Heart right ventricle (tissue), 16 donors: ENCODE measurements at places on chromosomes 16 and 17. TPM values are rescaled to one million over a fixed set of nuclear protein-coding genes. Genes with fewer than 3 reads are reported as not detected.

DNA sequence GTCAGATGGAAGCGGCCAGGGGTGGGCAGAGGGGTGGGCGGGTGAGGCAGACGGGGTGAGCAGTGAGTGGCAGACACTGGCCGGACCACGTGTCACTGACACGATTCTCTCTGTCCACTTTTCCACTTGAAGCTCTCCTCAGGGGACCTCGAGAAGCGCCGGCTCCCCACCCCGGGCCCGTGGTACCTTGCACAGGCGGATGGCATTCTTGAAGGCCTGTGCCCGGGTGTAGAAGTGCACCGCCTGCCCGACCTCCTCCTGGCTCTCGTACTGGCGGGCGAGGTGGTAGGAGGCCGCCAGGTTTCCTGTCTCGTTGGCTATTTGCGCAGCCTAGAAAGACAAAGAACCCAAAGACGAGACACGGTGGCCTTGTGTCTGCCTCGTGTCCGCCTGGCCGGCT is 9.1 kb upstream of the TMEM204 start:
- no peak for DNase-seq

DNA sequence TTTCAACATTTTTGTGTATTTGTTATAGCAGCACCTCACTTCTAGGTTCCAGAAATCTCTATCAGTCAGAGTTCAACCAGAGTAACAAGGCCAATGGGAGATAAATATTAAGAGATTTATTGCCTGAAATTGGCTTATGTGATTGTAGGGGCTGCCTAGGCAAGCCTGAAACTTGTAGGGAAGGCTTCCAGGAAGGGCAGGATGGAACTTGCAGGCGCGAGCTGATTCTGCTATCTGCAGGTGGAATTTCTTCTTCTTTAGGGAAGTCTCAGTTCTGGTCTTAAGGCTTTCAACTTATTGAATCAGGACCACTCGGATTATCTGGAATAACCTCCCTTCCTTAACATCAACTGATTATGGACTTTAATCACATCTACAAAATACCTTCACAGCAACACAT is 199.5 kb upstream of the NLRP1 start:
- DNase-seq = no peak

- no peak for DNase-seq
Measured at GRCh38 chr17:50649042-50649908, 14.6 kb downstream of the ABCC3 start.

DNA sequence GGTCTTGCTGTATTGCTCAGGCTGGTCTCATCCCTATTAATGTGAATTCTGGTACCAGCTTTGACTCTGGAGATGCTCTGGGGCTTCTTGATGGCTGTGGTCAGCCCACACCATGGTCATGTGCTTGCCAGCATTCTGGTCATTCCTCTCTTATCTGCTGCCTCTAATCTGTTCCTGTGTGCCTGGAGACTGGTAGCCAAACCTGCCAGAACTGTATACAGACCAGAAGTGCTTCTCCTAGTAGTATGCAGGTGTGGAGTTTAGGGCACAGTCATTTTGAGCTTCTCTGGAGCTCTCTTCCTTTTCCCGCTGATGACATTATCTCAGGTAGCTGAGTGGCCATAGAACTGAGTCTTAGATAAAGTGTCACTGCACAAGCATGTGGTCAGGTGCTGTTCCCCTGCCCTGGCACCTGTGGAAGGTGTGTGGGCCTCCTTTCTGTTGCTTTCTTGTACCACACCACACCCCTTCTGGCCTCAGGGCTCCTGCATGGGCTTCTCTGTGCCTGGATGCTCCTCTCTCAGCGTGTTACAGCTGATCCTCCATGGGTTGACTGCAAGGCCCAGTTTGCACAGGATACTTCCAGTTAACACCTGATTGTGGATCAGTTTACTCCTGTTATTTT is 162.7 kb downstream of the SPECC1 start:
- no peak for DNase-seq

DNA sequence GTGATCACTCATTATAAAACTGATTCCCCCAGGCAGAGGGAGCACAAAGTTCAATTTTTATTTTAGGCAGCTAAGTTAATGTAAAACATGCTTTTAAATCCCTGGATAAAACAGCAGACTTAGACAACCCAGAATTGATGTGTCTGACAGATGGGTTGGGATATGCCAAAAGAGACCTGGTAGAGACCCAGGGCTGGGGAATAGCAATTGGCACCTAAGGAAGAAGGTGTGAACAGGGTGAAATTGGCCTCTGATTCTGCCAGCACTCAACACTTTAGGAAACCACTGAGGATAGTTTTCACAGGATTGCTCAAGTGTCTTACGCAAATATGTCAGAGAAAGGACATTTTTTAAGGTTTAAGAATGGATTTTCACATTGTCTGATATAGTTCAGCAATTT is 938.2 kb upstream of the CDH8 start:
- no peak for DNase-seq

The ITPRIPL2 gene
- total RNA-seq = 11.5 TPM

The TP53TG3C gene
- total RNA-seq = not detected

DNA sequence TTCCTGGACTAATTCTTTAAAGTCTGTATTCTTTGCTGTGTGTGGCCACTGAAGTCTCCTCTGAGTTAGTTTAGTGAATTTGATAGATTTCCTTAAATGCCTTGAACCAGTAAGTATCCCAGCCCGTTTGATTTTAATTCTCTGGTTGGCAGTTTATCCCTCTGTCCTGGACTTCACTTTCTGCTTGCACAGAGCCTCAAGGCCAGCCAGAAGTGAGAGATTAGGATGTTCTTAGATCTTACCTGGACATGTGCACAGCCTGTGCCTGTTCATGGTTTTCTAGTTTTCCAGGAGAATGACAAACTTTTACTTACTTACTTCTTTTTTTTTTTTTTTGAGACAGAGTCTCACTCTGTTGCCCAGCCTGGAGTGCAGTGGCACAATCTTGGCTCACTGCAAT is 10.8 kb upstream of the SLC38A7 start:
- DNase-seq = no peak

DNA sequence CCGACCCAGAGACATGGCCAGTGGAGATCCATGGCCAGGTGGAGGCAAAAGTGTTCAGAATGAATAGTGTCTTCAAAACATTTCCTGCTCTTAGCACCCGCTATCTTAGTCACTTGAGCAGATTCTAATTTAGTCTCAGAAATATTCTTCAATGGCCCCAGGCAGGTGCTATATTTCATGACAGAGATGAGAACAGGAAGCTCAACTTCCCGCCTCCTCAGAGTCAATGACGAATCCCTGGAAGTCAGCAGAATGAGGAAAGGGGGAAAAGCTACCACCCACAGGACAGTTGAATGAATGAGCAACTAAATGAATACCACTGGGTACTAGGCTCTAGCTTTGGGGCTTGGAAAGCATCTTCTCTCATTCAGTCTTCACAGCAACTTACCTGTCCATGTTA is 147.2 kb downstream of the ASIC2 start:
- no peak for DNase-seq

DNA sequence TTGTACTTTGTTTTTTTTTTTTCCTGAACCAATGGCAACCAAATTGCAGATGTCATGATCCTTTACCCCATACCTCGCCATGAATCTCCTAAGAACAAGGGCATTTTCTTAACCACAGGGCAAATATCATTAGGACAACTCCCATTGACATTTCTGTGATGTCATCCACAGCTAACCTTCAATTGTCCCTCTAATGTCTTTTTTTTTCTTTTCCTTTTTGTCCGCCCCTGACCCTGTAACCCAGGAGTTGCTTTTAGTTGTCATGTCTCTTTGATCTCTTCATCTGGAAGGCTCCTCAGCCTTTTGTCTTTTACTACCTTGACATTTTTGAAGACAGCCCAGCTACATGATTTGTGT is 410 bp upstream of the NAGPA start:
- DNase-seq = no peak

- no peak for DNase-seq
Measured at GRCh38 chr17:4160294-4160859, 17.4 kb downstream of the CYB5D2 start.

- DNase-seq = no peak
Measured at GRCh38 chr17:2683912-2684311, 27.7 kb downstream of the CLUH start.

- DNase-seq = no peak
Measured at GRCh38 chr16:15971440-15971815, 22.0 kb downstream of the ABCC1 start.

- DNase-seq = no peak
Measured at GRCh38 chr16:12628536-12628935, 175.2 kb downstream of the CPPED1 start.

DNA sequence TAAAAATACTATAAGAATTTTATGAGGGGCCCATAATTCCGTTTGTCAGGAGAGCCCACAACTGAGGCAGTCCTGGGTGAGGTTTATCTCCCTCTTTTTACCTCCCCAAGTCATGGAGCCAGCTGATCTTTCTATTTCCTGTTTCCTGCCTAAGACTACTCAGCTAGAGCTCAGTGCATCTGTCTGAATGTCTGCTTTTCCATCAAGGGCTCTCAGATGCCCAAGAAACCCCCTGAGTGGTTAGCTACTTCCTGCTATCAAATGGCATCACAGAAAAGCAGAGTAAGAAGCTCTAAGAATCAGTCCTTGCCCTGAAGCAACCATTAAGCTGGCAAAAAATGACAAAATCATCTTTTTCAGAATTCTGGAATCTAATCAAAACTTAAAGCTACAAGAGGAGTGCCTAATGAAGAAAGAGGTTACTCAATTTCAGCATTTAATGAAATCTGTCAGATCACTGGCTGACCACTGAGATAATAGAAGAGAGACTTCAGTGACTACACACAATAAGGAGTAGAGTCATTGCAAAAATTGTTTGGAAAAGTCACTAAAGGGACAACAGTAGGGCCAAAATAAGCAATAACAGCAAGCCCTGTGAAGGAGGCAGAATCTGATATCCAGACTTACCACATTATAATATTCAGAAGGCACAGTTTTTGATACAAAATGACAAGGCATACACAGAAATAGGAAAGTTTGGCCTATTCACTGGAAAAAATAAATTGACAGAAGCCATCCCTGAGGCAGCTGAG is 150.1 kb downstream of the CYB561 start:
- no peak for DNase-seq

The KRT28 gene
- not detected for total RNA-seq

- DNase-seq = no peak
Measured at GRCh38 chr16:79131321-79132075, 469.0 kb downstream of the MAF start.

DNA sequence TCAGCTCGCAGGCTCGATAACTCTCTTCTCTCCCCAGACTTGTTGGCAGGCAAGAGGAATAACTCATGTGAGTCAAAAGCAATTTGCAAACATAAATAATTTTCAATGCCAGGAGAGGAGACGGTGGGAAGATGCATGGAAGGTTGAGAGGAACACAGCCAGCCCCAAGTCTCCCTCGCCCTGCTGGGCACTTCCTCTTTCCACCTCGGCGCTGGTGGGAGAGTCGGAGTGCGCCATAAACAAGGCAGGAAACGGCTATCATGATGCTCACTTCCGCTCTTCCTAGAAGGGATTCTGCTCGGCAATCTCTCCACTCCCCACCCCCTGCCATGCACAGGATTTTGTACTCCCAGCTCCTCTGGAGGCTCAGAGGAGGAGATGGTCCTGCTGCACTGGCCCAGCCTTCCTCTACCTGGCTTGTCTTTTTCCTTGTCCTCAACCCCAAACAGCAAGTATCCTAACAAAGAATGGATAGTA is 13.0 kb downstream of the CBX4 start:
- DNase-seq = no peak

- no peak for DNase-seq
Measured at GRCh38 chr16:48836636-48837035, 226.7 kb upstream of the N4BP1 start.

The TAC4 gene
- total RNA-seq = not detected
